ENCODE measurements at places on chromosomes 16 and 17. TPM values are rescaled to one million over a fixed set of nuclear protein-coding genes. Genes with fewer than 3 reads are reported as not detected.

Gene ABCA8
- total RNA-seq = 85.5 TPM

Gene TBC1D3K
- total RNA-seq = not detected

- ATAC-seq = no peak
These were observed 426.3 kb downstream of the SLC39A11 start for GRCh38 chr17:72665852-72666851.

- ATAC-seq = no peak
These were observed 1.1 kb downstream of the NOXO1 start for GRCh38 chr16:1980030-1980769.

GRCh38 chr16:4293822-4294457, 21.1 kb upstream of the TFAP4 start:
- ATAC-seq = peak; percentile 76

DNA sequence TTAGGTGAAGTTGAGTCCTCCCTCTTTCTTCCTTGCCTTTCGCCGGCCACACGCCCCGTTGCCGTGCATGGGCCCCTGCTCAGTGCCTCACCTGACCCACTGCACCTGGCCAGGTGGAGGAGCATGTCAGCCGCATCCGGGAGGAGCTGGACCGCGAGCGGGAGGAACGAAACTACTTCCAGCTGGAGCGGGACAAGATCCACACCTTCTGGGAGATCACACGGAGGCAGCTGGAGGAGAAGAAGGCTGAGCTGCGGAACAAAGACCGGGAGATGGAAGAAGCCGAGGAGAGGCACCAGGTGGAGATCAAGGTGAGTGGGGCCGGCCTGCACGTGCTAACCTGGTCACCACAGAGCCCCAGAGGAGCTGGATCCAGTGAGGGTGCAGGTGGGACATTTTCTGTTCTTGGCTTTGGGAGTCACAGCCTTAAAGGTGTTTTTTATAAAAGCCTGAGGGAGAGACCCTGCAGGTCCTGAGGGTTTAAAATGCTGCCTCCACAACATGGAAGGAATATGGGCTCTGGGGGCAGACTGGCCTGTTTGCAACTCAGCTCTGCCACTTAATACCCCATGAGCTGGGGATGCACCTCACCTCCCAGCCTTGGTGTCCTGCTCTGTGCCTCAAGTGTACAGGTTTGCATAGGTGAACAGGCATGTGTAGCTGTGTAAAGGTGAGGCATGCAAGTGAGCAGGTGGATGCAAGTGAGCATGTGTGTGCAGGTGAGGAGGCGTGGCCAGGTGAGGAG, 12.1 kb upstream of the DBNDD1 start:
- ATAC-seq = peak; percentile 34

Gene VASN
- total RNA-seq = 6.8 TPM

- ATAC-seq = peak; percentile 4
These were observed 430 bp downstream of the TSEN54 start for GRCh38 chr17:75516619-75517296.

DNA sequence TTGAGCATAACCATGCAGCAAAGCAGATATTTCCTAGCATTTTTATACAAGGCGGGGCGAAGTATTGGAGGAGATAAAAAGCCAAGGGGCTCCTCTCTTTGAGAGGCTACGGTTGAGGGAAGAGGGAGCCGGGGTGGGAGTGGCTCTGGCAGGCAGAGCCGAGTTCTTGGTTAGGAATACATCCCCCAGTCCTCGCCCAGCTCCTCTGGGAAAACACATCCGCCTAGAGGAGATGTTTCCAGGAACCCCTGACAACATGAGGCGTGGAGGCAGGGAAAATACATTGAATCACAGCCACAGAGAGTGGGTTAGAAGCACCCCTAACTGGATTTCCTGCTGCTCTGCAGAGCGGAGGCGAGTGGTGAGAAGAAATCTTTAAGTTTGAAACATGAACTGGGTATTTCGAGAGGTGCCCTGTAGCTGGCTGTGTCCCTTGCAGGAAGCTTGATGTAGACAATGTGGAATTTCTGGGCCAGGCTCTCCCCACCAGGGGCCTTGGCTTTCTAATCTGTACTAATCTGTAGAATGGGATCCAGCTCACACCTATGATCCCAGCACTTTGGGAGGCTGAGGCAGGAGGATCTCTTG, 27.3 kb downstream of the TTYH2 start:
- ATAC-seq = no peak

GRCh38 chr17:64974750-64975317, 55.6 kb upstream of the LRRC37A3 start:
- ATAC-seq = no peak

- ATAC-seq = no peak
These were observed 276.5 kb downstream of the KIF2B start for GRCh38 chr17:54099221-54099620.

- no peak for ATAC-seq
These were observed 15.1 kb downstream of the GJD3 start for GRCh38 chr17:40349477-40349894.

DNA sequence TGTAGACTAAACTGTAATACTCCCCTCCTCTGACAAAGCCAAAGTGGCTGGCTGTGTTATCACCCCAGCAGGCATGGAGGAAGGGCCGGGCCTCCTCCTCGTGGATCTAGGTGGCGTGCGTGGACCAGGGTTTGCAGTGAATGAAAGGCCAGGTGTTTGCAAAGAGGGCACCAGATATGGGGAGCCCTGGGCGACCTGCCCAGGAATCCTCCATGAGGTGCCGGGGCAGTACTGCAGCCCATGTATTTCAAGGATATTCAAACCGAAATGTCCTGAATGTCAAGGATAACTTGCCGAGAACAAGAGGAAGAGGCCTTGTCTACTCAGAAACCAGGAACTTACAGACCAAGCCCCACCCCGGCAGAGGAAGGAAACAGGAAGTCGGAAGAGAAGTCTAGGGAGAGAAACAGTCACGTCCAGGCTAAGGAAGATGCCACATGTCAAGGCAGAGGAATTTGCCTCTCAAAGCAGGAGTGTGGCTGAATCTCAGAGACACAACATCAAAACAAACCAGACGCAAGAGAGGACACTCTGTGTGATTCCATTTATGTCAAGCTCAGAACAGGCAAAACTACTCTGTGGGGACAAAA, 13.7 kb upstream of the OSGIN1 start:
- no peak for ATAC-seq

DNA sequence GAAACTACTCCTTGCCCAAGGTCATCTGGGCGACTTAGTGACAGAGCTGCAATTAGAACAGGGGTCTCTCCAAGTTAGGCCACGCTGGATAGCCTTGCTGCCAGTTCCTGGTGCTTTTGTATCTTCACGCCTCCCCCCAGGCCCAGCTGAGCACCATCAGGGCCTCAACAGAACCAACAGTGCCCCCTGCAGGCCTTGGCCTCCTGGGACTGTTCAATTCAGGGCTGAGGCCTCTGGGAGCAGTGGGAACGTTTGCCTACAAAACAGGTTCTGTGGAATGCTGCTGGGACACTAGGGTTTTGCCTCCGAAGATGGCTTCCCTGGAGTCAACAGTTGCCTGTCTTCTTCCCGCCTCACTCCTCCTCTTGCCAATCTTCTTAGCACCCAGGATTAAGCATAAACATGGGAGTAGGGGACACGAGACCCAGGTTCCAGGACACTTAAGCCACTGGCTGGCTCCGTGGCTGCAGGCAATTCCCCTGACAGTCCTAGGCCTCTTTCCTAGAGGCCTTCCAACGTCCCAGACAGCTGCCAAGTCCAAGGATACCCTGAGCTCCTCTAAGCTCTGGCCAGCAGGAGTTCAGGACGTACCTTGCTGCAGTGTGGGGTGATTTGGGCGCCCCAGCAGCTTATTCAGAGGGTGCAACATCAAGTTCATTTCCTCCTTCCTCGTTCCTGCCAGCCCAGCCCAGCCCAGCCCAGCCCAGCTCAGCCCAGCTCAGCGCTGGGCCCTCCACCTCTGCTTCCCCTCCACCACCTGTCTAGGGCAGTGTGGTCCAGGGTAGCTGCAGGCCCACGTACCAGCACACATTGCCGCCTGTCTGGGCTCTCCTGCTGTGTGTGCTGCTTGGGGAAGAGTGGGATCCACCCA, 246.6 kb upstream of the RPL38 start:
- no peak for ATAC-seq

- peak; percentile 90 for ATAC-seq
These were observed at the start of gene FZD2 for GRCh38 chr17:44556832-44557606. Gene FZD2, plus strand, starts transcription at chr17:44557484. Its CDS starts 205 bp downstream, at chr17:44557689.

DNA sequence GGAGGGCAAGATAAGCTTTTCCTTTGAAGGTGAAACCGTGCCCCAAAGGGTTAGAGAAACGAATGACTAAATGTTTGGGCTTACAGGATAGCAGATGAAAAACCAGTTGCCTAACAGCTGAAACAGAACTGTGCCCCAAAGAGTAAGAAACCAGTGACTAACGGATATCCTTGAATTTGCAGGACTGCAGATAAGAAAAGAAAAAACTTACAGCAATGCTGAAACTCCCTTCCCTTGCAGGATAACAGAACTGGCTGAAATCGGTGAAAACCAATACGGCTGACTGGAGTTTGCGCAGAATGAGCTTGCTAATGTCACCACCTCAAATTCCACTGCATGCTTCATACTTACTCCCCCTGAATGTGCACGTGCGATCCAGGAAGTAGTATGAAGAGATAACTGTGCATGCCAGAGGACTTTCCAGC, 175.2 kb upstream of the NLRP1 start:
- no peak for ATAC-seq

Gene ACOX1
- 63.4 TPM for total RNA-seq

DNA sequence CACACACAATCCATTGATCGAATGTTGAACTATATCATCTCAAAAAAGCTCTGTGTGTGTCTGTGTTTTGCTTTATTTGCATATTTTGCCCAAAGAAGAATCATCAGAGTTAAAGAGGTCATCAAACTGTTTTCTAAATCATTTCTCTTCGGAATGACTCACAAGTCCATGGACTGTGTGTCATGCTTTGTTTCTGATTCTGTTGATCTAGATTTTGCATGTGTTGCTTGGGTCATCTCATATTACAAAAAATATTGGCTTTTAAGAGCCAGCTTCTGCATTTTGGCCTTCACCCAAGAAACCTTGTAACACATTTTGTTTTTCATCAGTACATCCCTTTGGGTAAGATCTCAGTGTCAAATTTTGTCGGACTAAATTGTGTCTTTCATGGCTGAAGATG, 471.2 kb upstream of the HSBP1 start:
- ATAC-seq = no peak

GRCh38 chr17:46085522-46085921, 86.5 kb downstream of the STH start:
- no peak for ATAC-seq

DNA sequence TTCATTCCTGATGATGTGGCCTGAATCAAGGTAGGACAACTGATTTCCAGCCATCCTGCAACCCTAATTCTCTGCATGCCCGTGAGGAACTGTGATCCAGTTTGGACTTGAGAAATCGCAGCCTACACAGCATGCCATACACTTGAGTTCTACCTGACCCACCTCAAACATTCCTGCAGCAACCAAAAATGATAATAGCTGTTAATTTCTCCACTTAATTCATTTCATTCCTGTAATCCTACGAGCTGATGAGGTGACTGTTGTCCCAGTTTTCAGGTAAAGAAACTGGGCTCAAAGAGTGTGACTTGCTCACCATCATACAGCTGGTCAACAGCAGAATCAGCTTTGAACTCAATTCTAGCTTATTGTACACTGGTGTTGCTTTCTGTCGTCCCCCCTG, 2.2 kb upstream of the GAS7 start:
- ATAC-seq = no peak

Gene TSPOAP1
- total RNA-seq = 44.8 TPM
